ENCODE measurements at places on chromosomes 5 and 9.

DNA sequence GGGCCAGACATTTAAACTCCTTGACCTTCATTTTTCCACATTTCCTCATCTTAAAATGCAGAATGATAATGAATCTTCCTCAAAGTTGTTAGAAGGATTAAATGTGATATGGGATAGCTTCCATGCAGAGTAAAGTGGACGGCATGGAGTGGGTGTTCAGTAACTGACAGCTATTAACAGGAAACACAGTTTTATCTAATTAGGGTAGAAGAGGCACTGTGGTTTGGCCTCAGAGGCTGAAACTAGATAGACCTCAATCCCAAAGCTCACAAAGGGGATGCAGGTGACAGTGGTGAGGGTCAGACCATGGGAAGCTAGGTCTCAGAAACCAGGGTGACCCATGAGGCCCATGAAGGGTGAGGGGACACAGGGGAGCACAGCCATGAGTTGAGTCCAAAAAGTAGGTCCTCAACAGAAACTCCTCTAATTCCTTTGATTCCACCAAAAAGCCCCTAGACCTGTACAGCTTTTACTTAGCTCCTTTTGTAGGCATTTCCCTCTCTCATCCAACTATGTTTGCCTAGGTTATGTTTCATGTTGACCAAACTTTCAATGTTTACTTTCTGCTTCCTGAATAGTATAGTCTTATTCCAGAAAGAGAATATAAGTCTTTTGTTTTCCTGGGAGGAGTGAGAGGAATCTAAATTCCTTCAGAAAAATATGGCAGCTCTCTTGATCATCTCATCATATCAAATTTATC, 27.9 kb upstream of the GLDC start:
- no peak for DNase-seq

DNA sequence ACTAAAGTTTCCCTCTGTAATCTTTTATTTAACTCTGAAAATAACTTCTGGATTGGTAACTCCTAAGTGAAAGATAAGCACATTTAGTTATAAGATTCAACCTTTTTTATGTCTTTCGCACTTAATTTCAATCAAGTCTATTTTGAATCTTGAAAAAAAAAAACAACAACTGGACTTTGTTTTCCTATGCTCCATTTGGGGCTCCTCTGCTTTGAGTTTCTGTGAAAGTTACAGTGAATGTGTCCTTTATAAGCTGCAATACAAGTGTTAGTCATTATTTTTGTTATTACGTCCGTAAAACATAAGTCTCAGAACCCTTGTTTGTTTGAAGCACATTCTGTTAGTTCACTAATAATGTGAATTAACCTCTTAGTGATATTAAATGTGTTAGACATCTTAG, 276.8 kb downstream of the ADAMTS6 start:
- no peak for DNase-seq

GRCh38 chr9:13729955-13730354, 450.5 kb upstream of the MPDZ start:
- DNase-seq: no peak

DNA sequence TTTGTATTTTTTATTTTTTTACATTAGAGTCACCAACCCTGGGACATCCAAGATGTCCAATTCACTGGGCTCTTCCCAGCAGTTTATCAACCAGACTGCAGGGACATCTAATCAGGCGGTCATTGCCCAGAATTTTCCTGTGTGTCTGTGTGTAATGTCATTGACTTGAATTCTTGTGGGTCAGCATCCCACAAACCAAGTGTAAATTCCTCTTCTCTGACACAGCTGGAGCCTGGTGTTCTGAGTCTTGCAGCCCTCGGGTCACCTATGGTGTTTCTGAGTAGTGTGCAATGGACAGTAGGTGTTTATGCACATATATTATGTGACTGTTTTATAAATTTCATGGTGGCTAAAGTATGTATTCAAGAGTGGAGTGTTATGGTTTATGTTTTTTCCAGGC, 815.7 kb downstream of the SEMA5A start:
- no peak for DNase-seq

GRCh38 chr9:89036891-89037290, 45.6 kb downstream of the S1PR3 start:
- DNase-seq: peak; percentile 95

DNA sequence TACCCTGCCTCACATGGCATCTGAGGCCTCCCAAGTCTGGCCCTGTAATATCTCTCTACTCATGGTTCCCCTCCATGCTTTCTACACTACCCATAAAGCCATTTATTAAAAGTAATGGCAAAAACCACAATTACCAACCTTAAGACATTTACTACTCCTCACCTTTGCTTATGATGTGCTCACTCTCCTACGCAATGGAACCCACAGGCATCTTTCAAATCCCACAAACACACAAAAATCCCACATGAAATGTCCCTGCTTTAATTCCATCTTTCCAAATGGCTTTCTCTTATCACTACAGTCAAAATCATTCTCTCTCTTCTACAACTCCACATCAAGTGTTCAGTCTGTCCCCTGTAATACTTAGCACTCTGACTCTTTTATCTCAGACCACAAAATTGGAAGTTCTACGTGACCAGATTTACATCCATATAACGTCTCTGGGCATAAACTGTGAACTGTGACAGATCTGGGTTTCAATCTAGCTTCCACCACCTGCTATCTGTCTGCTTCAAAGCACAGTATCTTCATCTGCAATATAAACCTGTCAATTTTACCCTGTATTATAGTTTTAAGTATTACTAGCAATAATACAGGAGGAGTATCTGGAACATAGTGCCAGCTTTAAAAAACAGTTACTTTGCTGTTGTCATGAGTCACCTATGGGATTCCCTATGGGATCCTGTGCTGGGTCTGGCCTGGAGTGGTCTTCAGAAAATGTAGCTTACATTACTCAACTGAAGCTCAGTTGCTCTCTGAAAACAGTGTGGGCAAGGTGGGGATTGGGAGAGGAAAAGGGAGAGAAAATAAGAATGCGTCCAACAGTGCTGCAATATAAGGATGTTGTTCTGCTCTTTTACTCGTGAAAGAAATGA, 137.1 kb upstream of the TRIM32 start:
- no peak for DNase-seq

GRCh38 chr5:147339313-147339712, 104.5 kb downstream of the STK32A start:
- DNase-seq: no peak

GRCh38 chr9:136856541-136857141, 4.5 kb downstream of the MAMDC4 start:
- DNase-seq: no peak

- DNase-seq: no peak
These were observed 275.5 kb downstream of the MEF2C start for GRCh38 chr5:88607492-88607891.

DNA sequence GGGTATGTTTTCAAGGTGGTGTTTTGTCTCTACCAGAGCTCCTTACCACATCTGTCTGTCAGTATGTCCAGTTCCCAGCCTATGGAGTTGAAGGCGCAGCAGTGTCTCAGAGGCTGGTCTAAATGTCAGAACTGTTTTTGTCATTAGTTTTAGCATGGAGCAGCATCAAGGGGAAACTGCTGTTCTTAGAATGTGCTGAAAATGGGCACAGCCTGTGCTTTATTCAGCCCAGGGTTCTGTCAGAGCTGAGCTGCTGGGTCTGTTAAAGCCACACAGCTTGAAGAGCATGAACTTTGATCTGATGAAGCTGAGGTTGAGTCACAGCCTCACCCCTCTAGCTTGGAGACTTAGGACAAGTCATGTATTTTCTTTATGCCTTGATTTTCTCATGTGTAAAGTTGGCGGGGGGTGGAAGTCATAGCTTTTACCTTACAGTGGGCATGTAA, 71.9 kb downstream of the RALGPS1 start:
- DNase-seq: no peak
